ENCODE measurements at places on chromosomes 5 and 9.
A peak's percentile ranks its signal among the peaks of the same experiment; 100 is the strongest.

DNA sequence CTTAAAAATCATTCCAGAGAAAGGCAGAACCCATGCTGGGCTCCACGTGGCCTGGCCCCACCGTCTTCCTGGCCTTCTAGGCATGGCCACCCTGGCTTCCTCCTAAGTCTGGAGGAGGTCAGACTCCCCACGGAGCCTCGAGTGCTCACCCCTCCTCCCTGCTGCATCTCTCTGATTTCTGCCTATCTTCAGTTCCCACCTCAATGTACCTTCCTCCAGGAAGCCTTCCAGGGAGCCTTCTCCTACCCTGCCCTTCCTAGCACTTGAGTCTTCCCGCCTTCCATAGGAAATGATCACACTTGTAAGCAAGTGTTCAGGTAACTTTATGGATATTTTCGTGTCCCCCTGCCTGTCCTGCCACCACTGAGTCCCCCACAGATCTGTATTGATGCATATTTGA, 92.0 kb downstream of the MVB12B start:
- no peak for DNase-seq

DNA sequence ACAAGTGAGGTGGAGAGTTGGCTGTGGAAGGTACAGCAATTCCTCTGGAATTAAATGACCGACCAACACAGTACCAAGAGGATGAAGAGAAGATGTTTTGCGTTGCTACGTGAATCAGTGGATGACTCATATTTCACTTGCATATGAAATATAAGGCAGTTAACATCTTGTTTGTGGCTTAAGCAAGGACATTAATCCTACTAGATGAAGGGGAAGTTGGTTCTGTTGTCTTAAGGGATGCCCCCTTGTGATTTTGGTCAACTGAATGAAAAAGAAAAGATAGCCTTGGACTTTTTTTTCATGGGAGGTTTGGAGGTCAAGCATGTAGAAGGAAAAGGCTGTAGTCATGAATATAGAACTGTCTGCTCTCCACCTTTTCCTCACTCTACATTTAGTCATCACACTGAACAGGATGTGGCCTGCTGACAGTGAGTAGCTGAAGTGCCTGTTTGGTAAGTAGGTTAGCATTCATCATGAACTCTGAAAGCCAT, 33.9 kb downstream of the VLDLR start:
- DNase-seq, result no peak

DNA sequence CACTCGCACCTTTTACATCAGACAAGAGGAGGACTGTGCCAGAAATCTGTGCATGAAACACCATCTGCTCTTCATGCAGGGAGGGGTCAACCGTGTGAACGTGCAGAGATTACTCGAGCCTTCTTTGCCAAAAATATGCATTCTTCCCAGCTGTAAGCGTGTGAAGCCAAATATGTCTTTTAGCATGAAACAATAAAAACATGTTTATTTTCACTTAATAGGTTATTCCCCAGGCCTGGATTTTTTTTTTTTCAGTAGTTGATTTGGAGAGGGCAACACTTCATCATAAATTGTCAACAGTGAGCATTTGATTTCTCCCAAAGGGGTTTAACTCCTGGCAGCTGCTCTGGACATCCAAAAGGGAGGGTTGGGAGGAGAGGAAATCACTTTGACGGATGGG, 23.8 kb downstream of the PLAC8L1 start:
- DNase-seq, result no peak

DNA sequence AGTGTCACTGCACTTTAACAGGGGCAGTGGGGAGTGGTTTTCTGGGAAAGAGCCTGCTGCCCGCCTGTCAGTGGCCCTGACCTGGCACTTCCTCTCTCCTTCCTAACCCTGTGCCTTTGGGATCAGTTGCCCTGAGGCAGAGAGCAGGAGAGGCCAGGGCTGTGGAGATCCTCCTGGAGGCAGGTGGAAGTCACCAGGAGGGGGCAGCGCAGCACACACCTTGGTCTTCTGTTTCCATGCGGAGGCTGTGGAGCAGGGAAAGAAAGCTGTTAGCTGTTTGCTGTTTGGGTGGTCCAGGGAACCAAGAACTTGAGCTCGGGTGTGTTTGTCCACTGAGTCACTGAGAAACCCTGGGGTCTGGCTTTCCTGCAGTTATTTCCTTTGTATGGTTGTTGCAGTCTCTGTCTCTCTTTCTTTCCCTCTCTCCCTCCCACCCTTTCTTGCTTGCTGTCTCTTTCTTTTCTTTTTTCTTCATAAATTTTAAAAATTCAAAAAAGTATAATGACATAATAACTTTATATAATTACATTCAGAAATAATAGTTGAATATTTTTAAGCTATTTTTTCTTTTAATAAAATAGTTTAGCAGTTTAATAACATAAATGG, 28.1 kb downstream of the NTRK2 start:
- DNase-seq, result peak; percentile 75

GRCh38 chr5:142924135-142924883, 154.1 kb downstream of the ARHGAP26 start:
- DNase-seq, result no peak

- no peak for DNase-seq
These were observed 423.2 kb upstream of the RORB start for GRCh38 chr9:74073897-74074296.

DNA sequence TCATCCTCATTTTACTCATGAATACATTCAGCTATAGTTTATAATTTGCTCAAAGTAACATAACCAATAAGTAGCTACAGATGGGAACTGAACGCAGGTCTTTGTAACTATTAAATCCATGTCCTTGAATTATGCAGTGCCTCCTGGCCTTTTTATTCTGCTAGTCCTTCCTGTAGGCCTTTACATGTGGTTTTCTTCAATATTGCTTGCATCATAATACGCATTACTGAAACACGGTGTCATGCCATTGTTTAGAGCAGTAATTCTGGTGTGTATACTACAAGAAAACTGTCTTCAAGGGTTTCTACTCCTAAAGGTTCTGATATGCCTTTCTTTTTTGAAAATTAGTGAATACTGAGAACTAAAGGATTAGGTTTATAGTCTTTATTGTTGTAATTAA, 20.7 kb downstream of the CWC27 start:
- DNase-seq, result no peak
